ENCODE measurements at places on chromosomes 16 and 17.

- DNase-seq, result no peak
Measured at GRCh38 chr16:1708083-1708767, 2.2 kb downstream of the MAPK8IP3 start.

DNA sequence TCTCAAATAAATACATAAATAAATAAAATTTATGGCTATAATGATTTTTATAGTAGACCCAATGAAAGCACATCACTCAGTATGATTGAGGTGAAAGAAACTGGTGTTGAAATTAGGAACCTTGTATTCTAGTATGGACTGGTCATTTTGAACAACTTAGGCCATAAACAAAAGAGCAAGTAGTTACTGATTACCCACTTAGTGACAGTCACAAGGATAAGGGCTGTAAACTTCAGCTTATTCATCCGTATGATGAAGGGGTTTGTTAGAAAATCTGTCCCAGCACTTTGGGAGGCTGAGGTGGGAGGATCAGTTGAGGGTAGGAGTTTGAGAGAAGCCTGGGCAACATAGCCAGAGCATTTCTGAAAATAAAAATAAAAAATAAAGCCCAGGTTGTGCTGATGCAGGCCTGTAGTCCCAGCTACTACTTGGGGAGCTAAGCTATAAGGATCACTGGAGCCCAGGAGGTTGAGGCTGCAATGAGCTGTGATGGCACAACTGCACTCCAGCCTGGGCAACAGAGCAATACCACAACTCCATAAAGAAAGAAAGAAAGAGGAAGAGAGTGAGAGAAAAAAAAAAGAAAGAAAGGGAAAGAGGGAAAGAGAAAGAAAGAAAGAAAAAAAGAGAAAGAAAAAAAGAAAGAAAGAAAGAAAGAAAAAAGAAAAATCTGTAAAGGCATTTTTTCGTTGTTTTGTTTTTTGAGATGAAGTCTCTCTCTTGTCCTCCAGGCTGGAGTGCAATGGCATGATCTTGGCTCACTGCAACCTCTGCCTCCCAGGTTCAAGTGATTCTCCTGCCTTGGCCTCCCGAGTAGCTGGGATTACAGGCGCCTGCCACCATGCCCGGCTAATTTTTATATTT is 4.2 kb upstream of the SPAG9 start:
- DNase-seq, result no peak

DNA sequence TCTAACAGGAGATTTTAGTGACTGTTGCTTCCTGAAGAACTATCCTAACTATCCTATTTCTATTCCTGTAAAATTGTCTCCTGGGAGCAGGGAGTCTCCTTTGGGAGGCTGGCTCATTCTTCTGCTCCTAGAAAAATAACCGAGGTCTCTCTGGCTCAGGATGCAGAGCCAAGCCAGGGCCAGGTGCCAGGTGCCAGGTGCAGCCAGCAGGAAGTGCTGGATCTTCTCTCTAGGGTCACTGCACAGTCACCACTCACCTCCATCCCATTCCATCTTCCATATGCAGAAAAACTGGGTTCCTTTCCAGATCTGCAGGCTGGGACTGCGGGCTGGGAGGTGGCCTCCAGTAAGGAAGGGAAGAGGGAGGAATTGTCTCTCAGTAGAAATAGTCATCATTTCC is 3.8 kb upstream of the TMC7 start:
- no peak for DNase-seq

- no peak for DNase-seq
Measured at GRCh38 chr17:50608700-50609379, 25.8 kb upstream of the ABCC3 start.

DNA sequence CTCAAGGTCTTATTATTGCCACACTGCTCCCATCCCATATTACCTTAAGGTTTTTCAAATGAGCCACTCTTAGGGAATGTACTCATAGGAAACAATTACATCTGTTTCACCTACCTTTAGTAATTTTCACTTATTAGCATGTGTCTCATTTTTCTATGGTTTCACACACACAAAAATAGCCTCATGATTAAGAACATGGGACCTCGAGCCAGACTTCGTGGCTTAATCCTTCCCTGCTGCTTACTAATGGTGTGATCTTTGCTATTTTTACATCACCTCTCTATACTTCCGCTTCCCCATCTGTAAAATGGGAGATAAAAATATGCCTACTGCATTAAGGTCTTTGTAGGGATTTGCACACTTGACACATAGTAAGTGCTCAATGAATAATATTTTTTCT is 38.5 kb downstream of the OTOA start:
- DNase-seq, result no peak

DNA sequence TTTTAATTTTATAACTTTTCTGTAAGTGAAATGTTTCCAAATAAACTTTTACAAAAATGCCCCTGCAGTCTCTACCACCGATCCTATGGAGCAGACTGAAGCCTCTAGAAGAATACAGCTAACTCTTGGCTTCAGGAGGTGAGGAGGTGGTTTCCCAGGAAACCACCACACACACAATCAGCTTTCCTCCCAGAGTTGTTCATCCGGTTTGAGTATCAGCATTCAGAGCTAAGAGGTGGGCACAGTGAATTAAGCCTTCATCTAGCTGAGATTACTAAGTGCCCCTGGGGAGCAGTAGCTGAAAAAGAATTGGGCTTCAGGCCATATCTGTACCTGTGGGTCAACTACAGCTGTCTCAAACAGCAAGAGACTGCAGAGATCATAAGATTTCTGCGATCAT is 139.7 kb downstream of the AATF start:
- DNase-seq, result no peak

GRCh38 chr17:31074772-31075555 is 19.8 kb upstream of the NF1 start:
- no peak for DNase-seq

GRCh38 chr17:3639981-3640596 is 3.5 kb downstream of the CTNS start:
- no peak for DNase-seq

- peak; percentile 95 for DNase-seq
Measured at GRCh38 chr17:68205251-68205807, 42.5 kb upstream of the AMZ2 start.

GRCh38 chr16:58329135-58329534 is 34.3 kb upstream of the PRSS54 start:
- DNase-seq, result no peak

DNA sequence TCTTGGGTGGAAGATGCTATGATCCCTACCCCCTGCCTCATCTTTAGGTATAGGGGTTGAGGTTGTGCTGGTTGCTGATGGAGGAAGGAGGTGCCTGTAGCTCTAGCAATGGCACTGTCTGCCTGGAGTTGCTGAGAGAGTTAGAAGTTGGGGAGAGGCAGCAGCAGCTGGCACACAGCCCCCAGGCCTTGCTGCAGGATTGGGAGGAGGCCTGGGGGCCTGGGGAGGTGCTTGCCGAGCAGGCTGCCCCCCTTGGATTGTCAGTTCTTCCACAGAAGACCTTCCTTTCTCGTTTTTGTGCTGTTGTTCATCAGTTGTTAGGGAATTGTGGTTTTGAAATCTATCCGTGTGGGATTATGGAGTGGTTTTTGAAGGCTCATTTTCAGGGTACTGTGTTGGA is 52.9 kb downstream of the SEC14L1 start:
- DNase-seq, result no peak

DNA sequence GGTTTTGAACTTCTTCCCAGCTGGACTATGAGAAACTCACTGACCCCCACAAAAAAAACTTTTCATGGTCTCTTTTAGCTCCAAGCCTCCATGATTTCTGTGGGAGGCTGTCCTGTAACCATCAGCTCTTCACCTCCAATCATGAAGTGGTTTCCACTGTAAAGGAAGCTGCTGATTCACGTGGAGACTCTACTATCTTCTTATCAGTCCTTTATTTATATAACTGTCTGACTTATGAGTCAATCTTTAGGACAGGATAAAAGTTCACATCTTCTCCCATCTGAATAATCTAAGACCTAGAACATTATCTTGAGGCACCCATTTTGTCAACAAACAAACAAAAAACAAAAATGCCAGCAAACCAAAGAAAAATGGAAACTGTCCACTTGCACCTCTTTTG is 409.9 kb downstream of the SLC39A11 start:
- DNase-seq, result no peak

DNA sequence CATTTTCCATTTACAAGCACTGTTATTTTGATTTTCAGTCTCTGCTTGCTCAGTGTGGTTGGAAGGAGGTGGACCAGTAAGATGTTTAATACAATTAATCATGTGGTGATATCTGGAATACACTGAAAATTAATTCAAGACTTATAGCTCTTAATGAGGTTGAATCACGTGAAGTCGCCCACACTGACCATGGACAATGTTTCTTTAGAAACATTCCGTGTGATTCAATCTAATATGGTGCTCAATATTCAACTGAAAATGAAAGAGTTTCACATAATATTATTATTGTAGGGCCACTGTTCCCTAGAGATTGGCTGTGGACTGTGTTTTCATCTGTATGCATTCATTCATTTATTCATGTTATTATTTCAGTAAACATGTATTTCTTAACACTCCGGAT is 45.2 kb upstream of the MAF start:
- DNase-seq, result no peak

GRCh38 chr16:22360963-22361659 is 13.3 kb downstream of the CDR2 start:
- DNase-seq, result no peak

- peak; percentile 47 for DNase-seq
Measured at GRCh38 chr17:33234930-33235685, 58.0 kb downstream of the ASIC2 start.

GRCh38 chr16:54783980-54784379 is 146.7 kb upstream of the IRX5 start:
- no peak for DNase-seq

DNA sequence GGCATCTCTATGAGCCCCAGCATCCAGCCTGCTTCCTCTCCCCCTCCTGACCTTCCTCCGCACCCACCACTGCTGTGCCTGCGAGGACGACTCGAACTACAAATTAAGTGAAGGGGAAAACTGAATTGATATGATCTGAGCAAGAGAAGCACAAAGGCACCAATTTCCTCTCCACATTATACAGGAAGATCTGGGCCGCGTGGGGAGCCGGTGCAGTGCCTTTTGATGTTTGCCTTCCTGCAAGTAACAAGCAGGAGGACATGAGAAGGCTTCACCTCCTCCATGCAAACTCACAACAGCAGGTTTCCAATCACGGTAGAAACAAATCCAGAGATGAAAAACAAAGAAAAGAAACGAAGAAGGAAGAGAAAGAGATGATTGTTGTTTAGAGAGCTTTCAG is 57.8 kb upstream of the MMP2 start:
- no peak for DNase-seq

DNA sequence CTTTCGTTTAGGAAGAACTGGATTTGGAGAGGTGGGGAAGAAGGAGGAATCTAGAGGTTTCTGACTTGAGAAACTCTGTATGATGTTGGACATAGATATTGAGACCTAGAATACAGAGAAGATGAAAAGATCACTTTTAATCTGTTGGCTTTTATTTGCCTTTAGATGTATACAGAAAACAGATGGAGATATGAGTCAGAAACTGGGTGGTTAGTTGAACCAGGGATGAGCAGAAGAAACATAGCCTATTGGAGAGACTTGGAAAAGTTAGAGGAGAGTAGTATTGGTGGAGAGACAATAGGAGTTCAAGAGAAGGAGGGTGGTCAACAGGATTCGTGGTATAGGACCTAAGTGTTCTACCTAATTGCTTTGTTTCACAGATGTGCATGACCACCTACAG is 5.1 kb downstream of the PHAF1 start:
- DNase-seq, result no peak

- no peak for DNase-seq
Measured at GRCh38 chr17:18025241-18025944, 13.6 kb downstream of the ATPAF2 start.

DNA sequence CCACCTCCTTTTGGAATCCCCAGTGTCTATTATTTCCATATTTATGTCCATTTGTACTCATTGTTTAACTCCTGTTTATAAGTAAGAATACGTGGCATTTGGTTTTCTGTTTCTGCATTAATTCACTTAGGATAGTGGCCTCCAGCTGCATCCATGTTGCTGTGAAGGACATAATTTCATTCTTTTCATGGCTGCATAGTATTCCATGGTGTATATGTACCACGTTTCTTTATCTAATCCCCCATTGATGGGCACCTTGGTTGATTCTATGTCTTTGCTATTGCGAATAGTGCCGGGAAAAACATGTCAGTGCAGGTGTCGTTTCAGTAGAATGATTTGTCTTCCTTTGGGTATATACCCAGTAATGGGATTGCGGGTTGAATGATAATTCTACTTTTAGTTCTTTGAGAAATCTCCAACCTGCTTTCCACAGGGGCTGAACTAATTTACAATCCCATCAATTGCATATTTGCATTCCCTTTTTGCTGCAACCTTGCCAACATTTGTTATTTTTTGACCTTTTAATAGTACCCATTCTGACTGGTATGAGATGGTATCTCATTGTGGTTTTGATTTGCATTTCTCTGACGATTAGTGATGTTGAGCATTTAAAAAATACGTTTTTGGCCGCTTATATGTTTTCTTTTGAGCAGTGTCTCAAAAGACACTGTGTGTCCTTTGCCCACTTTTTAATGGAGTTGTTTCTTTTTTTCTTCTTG is 373.2 kb upstream of the TNRC6C start:
- no peak for DNase-seq

- DNase-seq, result peak; percentile 85
Measured at GRCh38 chr17:76384222-76384986, at the start of gene SPHK1. Gene SPHK1 (plus strand): TSS chr17:76384609. CDS start chr17:76385645, 1,036 bp downstream.

DNA sequence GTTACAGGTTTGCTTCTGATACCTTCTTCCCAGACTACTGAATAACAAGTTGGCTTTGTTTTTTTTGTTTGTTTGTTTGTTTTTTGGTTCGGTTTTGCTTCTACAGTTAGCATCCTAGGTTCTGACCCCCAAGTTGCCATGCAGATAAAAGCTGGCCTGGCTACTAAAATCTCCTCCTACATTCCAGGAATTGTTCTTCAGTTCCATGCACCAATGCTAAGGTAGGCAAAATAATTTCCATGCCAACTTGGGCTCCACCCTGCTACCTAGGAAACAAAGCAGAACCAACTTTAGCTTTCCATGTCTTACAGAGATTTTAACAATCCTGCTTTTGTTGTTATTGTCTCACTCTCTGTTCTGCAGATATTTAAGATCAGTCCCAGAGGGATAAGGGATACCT is 495.5 kb upstream of the SOX9 start:
- DNase-seq, result no peak

GRCh38 chr17:35708951-35709350 is 22.5 kb upstream of the RASL10B start:
- DNase-seq, result no peak

DNA sequence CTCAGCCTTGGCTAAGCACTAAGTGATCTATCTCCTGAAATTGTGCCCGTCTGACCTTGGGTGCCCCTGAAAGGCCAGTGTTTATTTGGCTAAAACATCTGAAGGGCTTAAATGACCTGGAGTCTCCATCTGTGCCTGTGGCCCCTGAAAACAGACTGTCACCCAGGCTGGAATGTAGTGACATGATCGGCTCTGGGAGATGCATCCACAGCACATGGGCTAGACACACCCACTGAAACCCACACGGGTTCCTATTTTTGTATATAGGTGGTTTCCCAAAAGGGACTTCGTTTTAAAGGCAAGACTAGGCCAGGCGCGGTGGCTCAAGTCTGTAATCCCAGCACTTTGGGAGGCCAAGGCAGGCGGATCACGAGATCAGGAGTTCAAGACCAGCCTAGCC is 13.5 kb downstream of the CEP295NL start:
- DNase-seq, result no peak

Data from right forelimb (tissue), 1 donor.